CD4-positive, alpha-beta T cell treated with Interleukin-4 for 4 hours (primary cell): ENCODE measurements at places on chromosomes 7 and 10.

DNA sequence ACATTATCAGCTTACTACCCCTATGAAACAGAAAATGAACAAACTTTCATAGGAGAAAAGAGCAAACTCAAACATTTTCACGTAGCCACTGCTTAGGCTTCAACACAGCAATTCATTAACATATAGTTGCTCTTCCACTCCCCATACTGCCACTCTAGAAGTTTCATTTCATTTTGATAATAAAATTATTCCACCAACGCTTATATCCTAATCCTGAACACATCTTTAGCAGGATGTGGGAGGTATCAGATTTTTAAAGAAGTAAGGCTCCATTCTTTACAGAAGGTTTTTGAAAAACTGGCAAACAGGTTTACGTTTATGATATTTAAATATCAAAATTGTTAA, 77.5 kb upstream of the ANK3 start:
- DNase-seq: no peak

DNA sequence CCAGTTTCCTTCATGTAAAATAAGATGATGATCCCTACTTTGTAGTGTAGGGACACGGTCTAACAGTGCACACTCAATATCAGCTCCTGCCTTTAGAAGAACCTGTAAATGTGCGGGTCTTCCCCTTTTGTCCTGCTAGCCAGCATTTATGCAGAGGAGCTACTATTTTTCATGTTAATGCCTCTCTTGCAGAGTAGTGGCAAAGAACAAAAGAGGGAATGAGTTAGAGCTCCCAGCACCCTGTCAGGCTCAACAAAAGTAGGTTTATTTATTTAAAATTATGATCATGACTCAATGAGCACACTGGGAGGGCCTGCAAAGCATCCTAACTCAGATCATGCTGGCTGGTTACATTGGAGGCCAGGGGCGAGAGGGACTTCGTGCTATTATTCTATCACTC, 414.5 kb upstream of the COBL start:
- no peak for DNase-seq

DNA sequence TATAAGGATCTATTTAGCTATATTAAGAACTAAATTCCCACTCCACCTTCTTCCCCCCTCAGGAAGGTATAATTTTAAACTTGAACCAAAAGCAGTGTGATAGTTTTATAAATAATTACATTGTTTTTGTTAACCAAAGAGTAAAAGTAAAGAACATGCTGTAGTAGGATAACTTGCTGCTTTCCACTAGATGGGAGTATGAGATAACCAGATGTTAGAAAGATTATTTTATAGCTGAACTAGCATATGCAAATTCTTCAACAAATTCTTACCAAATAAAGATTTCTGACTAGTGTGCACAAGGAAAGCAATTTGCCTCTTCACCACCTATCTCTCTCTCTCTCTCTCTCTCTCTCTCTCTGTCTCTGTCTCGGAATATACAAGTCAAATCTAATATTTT, 31.8 kb downstream of the TES start:
- DNase-seq: no peak

DNA sequence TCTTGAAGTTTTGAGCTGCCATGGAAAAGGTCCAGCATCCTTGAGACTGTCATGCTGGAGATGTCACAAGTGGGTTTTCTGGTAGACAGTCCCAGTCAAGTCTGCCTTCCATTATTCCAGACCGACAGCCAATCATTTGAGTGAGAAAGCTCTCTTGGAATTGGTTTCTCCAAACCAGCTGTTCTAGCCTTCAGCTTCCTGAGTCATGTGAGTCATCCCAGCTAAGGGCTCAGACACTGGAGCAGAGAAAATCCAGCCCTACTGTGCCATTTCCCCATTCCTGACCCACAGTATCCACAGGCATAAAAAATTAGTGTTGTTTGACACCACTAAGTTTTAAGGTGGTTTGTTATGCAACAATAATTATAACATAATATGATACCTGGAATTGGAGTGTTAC, 219.0 kb downstream of the ADRA2A start:
- no peak for DNase-seq

DNA sequence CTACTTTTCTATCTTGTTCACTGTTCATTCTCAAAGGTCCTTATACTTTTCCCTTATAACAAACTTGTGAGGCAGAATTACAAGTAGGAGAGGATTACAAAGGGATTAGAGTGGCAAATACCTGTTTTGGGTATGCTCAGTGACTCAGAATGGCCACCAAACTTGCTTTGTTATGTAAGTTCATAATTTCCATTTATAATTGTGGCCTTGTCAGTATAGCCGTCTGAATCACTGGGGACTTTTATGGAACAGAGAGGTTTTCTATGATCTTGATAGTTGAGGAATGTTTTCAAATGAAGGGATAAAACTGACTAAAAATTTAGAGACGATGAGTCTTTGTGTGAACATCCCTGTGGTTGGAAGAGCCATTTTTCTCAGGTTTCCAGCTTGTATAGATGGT, 116.2 kb downstream of the SND1 start:
- DNase-seq: no peak

- no peak for DNase-seq
Observed at GRCh38 chr10:130935128-130935439, 376.4 kb downstream of the TCERG1L start.

GRCh38 chr10:98326621-98327027, 58.6 kb upstream of the LOXL4 start:
- DNase-seq: no peak

- DNase-seq: no peak
Observed at GRCh38 chr7:29345590-29345989, 151.0 kb downstream of the CHN2 start.

DNA sequence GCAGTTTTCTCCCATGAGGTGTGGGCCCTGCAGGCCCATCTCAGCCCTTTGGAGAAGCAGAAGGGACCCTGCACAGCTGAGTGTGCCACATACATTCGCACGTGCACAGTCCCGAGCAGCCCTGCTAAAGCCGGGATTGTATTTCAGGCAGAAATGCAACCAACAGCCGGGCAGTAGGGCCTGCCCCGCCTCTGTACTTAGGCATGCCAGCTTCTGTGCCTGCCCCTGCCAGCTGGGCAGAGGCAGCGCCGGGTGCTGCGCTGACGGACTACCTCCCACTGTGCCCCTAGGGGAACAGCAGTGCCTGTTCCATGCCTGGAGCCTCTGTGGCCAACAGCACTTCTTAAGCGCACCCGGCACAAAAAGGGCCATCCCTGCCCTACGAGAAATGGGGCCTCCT, 170.3 kb downstream of the NEURL1 start:
- DNase-seq: no peak

DNA sequence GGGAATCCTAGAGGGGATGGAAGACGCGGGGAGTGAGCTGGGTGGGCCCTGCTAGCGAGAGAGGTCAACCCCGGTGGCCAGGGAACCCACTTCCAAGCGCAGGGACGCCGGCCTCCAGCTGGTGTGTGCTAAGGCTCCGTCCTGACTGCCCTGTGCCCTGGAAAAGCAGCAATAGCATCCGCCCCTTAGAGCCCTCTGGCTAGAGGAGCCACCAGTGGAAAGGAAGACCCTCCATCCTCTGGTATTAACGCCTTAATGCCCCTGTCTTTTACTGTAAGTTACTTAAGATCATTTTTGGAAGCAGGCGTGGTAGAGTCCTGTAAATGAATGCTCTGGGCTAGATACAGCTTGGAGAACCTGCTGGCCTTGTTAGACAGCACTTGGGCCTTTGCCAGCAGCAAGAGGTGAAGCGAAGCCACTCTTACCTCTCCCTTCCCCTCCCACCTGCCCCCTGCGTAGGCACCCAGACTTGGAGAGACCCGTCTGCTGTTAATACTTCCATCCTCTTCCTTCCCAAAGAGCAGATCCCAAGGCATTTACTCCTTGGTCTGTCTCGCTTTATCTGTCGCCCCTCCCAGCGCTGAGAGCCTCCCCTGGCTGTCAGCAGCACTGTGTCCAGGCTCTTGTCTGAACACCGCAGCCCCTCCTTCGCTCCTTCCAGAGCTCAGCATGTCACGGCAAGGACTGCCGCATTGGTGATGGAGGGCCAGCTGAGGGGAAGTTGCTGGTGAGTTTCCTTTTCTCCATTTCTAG, 4.6 kb downstream of the REPIN1 start:
- no peak for DNase-seq

DNA sequence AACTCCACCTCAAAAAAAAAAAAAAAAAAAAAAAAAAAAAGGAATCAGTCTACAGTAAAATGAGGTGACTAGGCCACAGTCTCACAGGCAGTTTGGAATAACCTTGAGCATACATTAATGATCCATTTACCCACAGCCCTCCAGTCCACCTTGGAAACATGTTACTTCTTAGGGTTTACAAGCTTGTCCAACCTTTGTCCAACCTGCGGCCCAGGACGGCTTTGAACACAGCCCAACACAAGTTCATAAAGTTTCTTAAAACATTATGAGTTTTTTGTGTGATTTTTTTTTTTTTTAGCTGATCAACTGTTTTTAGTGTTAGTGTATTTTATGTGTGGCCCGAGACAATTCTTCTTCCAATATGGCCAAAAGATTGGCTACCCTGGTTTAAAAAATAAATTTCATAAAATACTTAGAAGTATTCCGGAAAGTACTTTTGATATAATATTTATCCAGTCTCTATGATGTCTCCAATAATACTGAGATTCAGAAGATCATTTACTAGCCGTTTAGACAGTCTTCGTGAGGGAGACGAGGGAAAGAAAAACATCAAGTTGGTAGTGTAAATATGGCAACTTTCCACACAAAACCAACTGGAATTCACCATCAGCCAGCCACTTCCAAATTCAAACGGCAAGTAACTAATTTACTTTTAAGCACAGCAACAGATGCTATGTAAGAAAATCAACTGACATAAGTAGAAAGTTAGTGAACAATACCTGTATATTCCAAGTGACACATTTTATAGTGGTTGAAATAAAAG, 9.9 kb downstream of the BAZ1B start:
- no peak for DNase-seq

GRCh38 chr7:107658467-107658866, 2.2 kb upstream of the SLC26A4 start:
- no peak for DNase-seq

GRCh38 chr7:782718-783449, 49.4 kb upstream of the SUN1 start:
- DNase-seq: no peak

GRCh38 chr7:114940220-114940619, 18.3 kb downstream of the MDFIC start:
- DNase-seq: no peak

DNA sequence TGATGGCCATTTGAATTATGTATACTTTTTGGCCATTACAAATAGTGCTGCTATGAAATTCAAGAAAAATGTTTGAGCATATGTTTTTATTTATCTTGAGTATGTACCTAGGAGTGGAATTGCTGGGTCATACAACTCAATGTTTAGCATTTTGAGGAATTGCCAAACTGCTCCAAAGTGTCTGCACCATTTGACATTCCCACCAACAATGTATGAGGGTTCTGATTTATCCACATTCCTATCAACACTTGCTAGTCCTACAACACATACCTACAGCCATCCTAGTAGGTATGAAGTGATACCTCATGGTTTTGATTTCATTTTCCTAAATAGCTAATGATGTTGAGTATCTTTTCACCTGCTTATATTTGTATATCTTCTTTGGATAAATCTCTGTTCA, 165.5 kb downstream of the NOC3L start:
- no peak for DNase-seq

GRCh38 chr10:100825325-100825875, 80.0 kb downstream of the PAX2 start:
- no peak for DNase-seq
